ENCODE measurements at places on chromosomes 5 and 9.

- peaks cover 98% of the 10 kb centered on the region for H3K4me1 ChIP-seq
- peak; percentile 91 for DNase-seq
- H3K36me3 ChIP-seq, result peaks cover 19% of the 10 kb centered on the region
- peak overlapping the region; percentile 88 for H3K4me3 ChIP-seq
- peaks cover 6% of the 10 kb centered on the region for H3K27me3 ChIP-seq
These were observed 82.7 kb downstream of the C9orf152 start for GRCh38 chr9:110125207-110125751.

DNA sequence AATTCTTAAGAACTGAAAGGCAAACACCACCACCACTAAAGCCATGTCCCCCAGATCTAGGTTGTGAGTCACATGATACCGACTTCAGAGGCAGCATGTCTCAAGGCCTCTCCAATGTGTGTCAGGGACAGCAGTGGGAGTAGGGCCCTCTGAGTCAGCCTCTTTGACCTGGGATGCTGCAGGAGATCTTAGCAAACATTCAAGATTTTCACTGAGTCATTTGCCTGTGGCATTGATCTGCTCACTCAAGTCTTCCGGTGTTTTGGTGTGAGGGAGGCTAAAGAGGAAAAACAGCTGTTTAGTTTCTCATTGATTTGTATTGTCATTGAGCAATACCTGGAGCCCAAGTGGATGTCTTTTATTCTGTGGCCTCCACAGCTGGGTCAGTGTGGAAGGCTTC is 36.1 kb downstream of the TMC1 start:
- H3K27ac ChIP-seq, result peak overlapping the region; percentile 91
- no peaks in the 10 kb centered on the region for H3K36me3 ChIP-seq
- H3K27me3 ChIP-seq, result peaks cover 2% of the 10 kb centered on the region
- H3K4me3 ChIP-seq, result peak overlapping the region; percentile 58
- DNase-seq, result peak; percentile 90

- H3K4me1 ChIP-seq, result peaks cover 10% of the 10 kb centered on the region
- H3K36me3 ChIP-seq, result no peaks in the 10 kb centered on the region
- DNase-seq, result no peak
- no peak overlapping the region for H3K27ac ChIP-seq
- H3K27me3 ChIP-seq, result peaks cover 17% of the 10 kb centered on the region
- no peak overlapping the region for H3K4me3 ChIP-seq
These were observed 86.1 kb downstream of the SEMA6A start for GRCh38 chr5:116488356-116489041.

DNA sequence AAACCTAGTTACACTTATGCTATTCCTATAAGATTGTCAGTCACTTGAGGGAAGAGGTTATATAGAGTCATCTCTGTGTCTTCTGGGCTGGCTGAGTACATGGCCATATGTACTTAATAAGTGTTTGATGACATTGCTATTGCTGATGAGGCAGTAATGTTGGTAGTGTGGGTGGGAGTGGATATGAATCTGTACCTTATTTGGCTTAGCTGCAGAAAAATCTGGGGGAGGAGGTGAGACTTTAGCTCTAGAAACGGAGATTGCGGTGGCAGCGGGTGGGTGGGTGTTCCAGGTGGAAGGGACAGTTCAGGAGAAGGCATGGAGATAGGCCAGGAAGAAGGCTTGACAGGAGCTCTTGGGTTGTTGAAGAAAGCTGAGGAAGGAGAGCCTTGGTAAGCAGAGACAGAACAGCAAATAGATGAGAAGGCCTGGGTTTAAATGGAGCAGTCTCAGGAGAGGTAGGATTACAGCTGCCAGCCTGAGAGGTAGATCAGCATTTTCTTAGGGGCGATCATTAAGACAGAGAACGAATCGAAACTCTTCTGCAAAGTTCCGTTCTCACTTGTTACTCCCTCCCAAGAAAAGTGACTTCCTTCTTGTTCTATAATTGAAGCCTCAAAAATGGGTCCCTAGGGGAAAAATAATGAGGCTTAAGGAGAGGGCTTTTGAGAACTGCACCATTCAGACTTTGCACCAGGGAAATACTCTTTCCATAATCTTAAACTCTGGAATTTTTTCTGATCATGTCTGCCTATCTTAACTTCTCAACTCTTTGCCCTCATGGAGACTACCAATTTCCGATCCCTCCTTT is 160.5 kb downstream of the UNC13B start:
- H3K36me3 ChIP-seq, result peaks cover 7% of the 10 kb centered on the region
- H3K27ac ChIP-seq, result no peak overlapping the region
- H3K4me3 ChIP-seq, result no peak overlapping the region

DNA sequence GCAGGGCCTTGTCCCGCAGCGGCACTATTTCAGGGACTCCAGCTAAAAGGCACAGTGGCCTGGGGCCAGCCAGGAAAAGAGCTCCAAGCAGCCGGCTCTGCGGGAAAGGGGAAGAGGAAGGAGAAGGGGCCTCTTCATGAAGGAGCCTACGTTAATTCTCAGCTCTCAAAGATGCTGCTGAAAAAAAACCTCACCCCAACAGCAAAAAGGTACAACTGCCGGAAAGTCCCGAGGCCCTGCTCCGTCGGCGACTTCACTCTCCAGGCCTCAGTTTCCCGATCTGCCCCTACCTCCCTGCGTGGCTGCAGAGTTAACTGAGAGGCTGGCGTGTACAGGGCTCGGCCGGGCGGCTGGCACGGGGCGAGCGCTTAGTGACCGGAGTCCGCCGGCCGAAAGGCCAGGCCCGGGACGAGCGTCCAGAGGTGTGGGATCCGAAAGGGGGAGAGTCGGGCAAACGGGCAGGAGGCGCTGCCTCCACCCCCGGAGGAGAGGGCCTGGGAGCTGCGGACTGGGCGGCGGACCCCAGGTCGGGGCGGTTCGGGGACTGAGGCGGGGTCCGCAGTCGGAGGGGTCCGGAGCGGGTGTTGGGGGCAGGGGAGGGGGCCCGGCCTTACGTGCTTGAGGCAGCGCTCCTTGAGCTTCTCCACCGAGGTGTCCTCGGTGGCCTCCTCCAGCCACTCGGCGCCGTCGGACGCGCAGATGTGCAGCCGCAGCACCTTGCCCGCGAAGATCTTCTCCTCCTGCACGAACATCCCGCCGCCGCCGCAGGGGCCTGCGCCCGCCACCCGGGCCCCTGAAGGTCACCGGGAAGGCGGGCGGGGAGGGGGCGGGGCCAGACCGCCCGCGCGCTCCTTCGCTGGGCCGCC is 529 bp downstream of the UBAC1 start:
- peak overlapping the region; percentile 90 for H3K4me3 ChIP-seq
- peaks cover 24% of the 10 kb centered on the region for H3K4me1 ChIP-seq
- H3K36me3 ChIP-seq, result no peaks in the 10 kb centered on the region
- peak overlapping the region; percentile 68 for H3K27ac ChIP-seq

- no peaks in the 10 kb centered on the region for H3K36me3 ChIP-seq
- H3K4me1 ChIP-seq, result no peaks in the 10 kb centered on the region
These were observed 82.6 kb upstream of the GRHPR start for GRCh38 chr9:37339923-37340322.

GRCh38 chr9:114300846-114301797 is 21.8 kb upstream of the ORM1 start:
- peaks cover 12% of the 10 kb centered on the region for H3K36me3 ChIP-seq
- no peak overlapping the region for H3K4me3 ChIP-seq
- peaks cover 2% of the 10 kb centered on the region for H3K27me3 ChIP-seq
- DNase-seq, result no peak
- no peak overlapping the region for H3K27ac ChIP-seq
- no peaks in the 10 kb centered on the region for H3K4me1 ChIP-seq

DNA sequence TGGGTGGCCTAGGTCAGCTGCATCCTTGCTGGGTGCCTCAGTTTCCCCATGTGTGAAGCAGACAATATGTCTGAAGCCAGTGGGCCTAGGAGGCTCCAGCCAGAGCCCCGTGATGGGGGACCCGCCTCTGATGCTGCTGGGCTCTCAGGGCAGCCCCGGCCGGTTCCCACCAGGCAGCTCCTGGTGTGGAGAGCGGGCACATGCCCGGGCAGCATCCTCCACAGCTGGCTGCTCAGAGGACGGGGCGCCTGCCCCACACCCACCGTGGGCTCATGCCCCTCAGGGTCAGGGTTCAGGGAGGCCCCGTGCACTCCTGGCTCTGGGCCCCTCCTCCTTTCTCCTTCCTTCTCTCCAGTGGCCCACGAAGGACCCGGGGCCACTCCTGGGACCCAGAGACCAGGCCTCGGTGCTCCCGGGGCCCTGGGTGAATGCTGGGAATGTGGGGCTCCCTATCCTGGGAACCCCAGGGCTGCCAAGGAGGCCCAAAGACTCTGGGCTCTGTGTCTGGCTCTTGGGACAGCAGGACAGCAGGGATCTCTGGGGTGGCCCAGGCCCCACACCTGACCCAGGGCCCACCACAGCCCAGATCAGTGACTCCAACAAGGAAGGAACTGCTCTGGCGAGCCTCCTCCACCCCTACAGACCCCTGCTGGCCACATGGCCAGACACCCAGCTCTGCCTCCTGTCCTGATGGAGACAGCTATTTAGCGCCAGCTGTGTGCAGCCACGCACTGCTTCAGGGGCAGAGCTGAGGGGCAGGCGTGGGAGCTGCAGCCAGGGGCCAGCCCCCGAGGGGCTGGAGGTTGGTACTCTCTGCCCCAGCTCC is 39.5 kb upstream of the EGFL7 start:
- no peak for DNase-seq
- H3K36me3 ChIP-seq, result no peaks in the 10 kb centered on the region
- H3K4me3 ChIP-seq, result no peak overlapping the region
- peaks cover 2% of the 10 kb centered on the region for H3K27me3 ChIP-seq

DNA sequence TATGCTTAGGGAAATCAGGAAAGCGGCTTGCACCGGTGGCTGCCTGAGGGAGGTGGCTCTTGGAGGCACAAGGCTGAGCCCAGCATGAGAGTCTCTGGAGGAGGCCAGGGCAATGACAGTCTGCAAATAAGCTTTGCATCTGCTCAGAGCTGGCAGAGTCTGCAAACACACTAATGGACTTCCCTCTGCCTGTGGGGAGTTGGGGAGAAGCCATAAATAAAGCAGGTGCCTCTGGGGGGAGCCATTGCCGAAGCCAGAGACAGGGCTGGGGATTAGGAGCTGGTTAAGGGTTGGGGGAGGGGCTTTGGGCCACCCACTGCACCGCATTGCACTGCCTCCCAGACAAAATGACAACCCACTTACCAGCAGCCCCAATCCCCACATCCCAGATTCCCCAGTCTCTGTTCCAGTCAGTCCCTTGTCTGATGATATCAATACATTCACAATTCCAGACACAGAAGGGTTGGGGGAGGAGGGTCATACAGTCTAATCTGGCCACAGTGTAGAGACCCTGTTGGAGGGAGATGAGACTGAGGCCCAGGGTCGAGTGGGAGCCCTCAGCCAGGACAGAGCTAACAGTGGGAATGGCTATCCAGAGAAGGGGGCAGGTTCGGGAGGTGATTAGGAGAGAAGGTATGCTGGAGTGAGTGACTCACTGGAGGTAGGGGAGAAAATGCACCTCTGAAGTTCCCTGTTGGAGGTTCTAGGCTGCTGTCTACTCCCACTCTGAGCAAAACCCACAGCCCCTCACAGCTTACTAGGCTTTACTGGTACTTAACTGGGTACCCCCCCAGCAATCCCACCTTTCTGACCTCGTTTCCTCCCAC is 53.7 kb downstream of the PAX5 start:
- peaks cover 54% of the 10 kb centered on the region for H3K27me3 ChIP-seq
- H3K4me1 ChIP-seq, result peaks cover 10% of the 10 kb centered on the region
- no peaks in the 10 kb centered on the region for H3K36me3 ChIP-seq
- H3K27ac ChIP-seq, result no peak overlapping the region

DNA sequence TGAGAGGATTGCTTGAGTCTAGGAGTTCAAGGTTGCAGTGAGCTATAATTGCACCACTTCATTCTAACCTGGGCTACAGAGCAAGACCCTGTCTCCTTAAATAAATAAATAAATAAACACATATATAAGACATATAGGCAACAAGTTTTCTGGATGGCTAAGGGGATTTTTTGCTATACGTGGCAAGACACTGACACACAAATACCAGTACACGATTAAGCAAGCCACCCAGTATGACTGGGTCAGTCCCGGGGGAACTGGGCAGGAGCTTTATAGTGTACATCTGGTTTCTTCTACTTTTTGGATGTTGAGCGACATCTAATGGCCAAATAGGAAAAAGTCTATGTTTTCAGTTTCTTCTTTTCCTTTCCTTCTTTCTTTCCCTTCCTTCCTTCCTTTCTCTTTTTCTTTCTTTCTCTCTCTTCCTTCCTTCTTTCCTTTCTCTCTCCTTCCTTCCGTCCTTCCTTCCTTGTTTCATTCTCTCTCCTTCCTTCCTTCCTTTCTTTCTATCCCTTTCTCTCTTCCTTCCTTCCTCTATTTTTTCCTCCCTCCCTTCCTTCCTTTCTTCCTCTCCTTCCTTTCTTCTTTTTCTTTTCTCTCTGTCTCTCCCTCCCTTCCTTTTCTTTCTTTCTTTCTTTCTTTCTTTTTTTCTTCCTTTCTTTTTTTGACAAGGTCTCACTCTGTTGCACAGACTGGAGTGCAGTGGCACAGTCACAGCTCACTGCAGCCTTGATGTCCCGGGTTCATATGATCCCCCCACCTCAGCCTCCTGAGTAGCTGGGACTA is 47.0 kb upstream of the PLIN2 start:
- H3K27ac ChIP-seq, result peak overlapping the region; percentile 78
- peaks cover 26% of the 10 kb centered on the region for H3K4me1 ChIP-seq
- no peaks in the 10 kb centered on the region for H3K36me3 ChIP-seq
- H3K27me3 ChIP-seq, result no peaks in the 10 kb centered on the region
- peak overlapping the region; percentile 78 for H3K4me3 ChIP-seq

GRCh38 chr9:130451004-130451390 is 6.2 kb downstream of the ASS1 start:
- no peak for DNase-seq
- no peak overlapping the region for H3K27ac ChIP-seq
- H3K36me3 ChIP-seq, result no peaks in the 10 kb centered on the region
- no peak overlapping the region for H3K4me3 ChIP-seq
- H3K4me1 ChIP-seq, result peaks cover 35% of the 10 kb centered on the region

GRCh38 chr5:73641811-73642210 is 15.8 kb downstream of the ARHGEF28 start:
- H3K4me3 ChIP-seq, result peak overlapping the region; percentile 52
- peaks cover 12% of the 10 kb centered on the region for H3K36me3 ChIP-seq
- no peak overlapping the region for H3K27ac ChIP-seq
- no peak for DNase-seq
- H3K4me1 ChIP-seq, result peaks cover 66% of the 10 kb centered on the region
- peaks cover 2% of the 10 kb centered on the region for H3K27me3 ChIP-seq

- no peaks in the 10 kb centered on the region for H3K4me1 ChIP-seq
- no peak overlapping the region for H3K4me3 ChIP-seq
- DNase-seq, result no peak
- no peaks in the 10 kb centered on the region for H3K27me3 ChIP-seq
These were observed 28.4 kb upstream of the FAM120A start for GRCh38 chr9:93422977-93423616.

DNA sequence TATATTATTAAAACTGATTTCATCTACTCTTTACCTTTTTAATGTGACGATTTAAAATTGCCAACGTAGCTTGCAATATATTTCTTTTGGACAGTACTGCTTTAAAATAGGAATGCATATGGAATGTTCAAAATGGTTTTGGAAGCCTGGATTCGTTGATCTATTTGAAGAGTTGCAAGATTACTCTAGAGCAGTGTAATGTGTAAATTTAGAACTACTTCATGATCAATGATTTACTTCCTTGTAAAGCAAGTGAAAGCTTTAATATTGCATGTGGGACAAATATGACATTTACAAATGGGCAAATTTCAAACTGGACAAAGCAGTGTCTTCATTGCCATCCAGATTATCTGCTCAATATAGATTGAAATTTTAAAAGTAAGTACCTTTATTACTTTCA is 38.3 kb downstream of the PARP8 start:
- no peaks in the 10 kb centered on the region for H3K36me3 ChIP-seq
- no peak for DNase-seq
- no peak overlapping the region for H3K27ac ChIP-seq

- H3K4me1 ChIP-seq, result no peaks in the 10 kb centered on the region
- no peak within 1 kb of the TSS for H3K27ac ChIP-seq
- no peak within 1 kb of the TSS for H3K4me3 ChIP-seq
- peaks cover 4% of the 10 kb centered on the region for H3K27me3 ChIP-seq
- DNase-seq, result no peak
These were observed at the start of gene GRM6 for GRCh38 chr5:178994580-178995340. GRM6 (minus strand) TSS chr5:178995320; CDS start chr5:178994944, 376 bp downstream.
